ENCODE measurements at places on chromosomes 12 and 14.

DNA sequence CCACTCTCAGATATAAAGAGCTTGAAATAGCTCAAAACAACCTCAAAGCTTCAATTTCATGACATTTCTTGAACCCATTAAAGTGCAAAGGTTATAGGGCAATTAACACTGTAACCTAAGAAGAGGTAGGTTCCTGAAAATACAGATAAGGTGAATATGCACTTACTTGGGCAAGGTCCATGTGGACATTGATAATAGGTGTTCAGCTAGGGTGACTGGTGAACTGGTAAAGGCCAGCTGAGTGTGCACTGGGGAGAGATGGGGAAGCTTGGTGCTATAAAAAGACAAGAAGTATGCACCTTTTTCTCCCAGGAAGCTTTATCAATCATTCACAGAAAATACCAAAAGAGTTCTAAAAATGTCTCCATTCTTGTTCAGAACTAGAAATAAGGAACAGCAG is 418.6 kb downstream of the SLC16A7 start:
- DNase-seq = no peak

- DNase-seq = no peak
These were observed 574.1 kb downstream of the SLC16A7 start for GRCh38 chr12:60169904-60170303.

DNA sequence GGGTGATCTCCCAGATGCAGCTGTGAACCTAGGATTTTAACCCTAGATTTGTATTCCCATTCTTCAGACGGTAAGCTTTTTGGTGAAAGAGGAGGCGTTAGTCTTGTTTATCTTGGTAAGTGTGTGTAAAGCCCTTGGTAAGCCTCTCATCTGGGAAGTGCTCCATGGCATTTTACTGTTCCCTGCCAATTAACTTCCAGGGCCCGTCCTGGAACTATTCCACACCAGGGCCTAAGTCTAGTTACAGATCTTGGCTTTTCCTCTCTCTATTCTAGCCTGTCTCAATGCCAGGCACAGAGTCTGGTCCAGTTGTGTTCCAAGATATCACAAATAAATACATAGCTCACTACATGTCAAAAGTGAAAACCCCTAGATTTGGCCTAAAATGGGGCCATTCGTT is 42.4 kb downstream of the YEATS4 start:
- no peak for DNase-seq

DNA sequence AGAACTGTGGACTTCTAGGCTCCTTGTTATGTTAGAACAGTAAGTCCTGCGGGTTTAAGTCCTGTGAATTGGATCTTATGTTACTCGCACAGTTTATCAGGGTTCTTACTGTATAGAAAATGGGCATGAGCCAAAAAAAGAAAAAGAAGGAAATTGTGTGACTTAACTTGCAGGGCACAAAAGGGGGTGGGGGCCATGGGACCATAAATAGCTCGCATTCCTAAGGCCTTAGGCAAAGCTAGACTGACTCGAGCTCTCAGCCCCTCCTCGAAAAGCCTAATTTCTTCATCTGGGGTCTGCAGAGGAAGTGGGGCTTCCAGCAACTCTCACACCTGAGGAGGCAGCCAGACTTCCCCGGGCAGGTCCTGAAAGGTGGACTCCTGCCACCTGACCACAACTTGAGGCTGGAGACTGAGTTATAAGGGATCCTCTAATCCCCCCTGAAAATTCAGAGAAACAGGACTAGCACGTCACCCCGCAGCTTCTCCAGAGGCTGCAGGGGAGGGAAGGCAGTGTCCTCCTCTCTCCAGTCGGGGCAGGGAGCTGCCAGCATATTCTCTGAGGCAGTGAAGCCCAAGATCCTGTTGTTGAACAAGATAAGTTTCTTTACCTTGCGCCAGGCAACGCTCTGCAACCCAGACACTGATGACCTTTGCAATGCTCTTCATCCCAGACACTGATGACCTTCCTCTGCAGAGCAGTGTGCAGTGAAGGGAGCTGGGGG is 280.5 kb downstream of the PCNX1 start:
- DNase-seq = no peak

GRCh38 chr14:79084861-79085260 is 914.7 kb downstream of the NRXN3 start:
- DNase-seq = no peak

Measured in D721Med (cell line).